NCI-H82 (cell line): ENCODE measurements at places on chromosomes 4 and X.

DNA sequence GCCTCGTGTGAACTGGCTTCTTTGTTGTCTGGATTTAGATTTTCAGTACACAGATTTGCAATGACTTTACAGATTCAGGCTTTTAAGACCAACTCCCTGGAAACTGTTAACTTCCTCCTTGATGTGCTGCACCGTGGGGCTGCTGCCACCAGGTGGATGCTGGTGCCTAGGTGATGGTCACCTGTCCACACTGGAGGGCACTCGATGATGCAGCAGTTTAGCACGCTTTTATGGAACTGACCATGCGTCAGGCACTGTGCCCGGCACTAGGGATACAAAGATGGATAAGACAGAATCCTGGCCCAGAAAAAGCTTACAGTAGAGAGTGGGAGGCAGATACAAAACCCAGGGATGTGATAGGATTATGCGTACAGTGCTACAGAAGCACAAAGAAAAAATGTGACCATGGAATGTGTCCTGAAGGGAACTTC is 180.7 kb downstream of the CEP135 start:
- DNase-seq = peak; percentile 24

- peak; percentile 58 for DNase-seq
Measured at GRCh38 chr4:150402871-150403272, 179.1 kb upstream of the MAB21L2 start.

- DNase-seq = no peak
Measured at GRCh38 chrX:38438321-38438720, 85.9 kb downstream of the OTC start.

DNA sequence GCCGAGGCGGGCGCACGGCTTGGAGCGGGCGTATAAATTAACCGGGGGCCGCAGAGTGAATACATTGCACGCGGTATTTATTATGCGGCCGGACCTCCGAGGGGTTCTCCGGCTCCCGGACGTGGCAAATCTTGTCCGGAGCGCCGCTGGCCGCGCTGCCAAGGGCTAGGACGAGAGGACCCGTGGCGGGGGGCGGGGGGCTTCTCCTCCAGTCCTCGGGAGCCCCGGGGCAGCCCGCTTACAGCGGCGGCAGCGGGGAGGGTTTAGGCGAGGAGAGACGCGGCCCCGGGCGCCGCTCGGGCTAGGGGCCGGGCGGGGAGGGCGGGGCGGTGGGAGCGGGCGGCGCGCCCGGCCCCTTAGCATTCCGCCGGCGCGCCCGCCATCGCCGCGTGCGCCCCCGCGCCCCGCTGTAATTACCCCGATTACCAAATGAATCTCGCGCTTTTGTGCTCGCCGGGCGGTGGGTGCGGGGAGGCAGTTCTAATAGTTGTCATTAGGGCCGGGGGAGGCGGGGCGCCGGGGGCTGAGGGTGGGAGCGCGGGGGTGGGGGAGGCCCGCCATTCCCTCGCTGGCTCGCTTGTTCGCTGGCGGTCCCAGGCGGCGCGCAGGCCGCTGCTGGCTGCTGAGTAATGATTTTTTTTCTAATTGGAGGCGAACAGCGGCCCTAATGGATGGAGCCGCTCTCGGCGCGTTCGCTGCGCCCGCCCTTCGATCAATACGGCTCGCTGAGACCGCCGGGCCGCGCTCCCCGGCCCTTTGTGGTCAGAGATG is 276.6 kb downstream of the BCOR start:
- DNase-seq = peak; percentile 80

GRCh38 chrX:122552286-122552800 is 631.7 kb upstream of the GRIA3 start:
- no peak for DNase-seq

- no peak for DNase-seq
Measured at GRCh38 chr4:38013461-38014366, 53.5 kb downstream of the PTTG2 start.

- DNase-seq = peak; percentile 37
Measured at GRCh38 chr4:157076578-157076947, 613 bp downstream of the GLRB start.

GRCh38 chr4:133801883-133802282 is 399.7 kb downstream of the PABPC4L start:
- DNase-seq = no peak

GRCh38 chrX:55326985-55327384 is 62.3 kb upstream of the PAGE3 start:
- DNase-seq = no peak

DNA sequence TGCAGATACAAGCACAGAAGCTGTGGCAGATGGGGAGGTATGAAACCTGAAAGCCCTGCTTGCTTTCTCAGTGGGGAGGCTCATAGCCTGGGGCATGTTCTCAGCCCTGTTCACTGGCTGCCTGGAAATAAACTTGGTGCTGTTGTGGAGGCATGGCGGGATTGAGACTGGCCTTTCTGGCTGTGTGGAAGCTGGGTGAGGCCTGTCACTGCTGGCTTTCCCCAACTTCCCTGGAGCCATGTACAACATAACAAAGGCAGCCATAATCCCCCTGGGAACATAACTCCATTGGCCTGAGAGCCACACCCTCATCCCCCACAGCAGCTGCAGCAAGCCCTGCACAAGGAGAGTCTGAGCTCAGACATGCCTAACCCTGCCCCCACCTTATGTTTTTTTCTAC is 237.7 kb upstream of the TLL1 start:
- peak; percentile 23 for DNase-seq

DNA sequence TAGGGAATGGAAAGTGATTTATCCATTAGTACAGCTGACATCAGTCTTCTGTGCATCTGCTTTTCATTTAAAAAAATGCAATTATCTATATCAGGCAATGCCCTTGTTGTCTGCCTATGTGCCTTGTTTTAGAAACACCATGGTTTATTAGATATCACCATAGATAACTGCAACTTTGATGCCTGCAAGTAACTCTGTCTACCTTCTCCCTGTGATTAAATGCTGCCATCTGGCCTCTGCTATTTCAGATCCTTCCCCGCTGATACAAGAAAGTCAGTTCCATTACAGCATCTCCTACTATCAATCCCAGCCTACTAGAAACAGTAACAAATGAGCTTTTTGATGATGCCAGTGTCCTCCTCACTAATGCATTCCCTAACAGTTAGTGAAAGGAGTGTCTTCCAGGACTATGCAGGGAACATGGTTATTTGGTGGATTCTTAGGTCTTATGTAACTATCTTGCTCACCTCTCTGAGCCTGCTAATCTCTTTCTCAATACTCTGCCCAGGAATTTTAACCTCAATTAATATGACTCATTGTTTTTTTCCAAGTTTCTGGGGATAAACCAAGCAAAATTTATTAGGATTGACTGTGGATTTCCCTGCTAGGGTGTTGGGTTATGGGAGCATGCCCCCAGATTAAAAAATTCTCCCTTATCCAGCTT is 444.9 kb downstream of the RAPGEF2 start:
- no peak for DNase-seq

- peak; percentile 25 for DNase-seq
Measured at GRCh38 chr4:138241281-138242075, 671 bp downstream of the SLC7A11 start.

GRCh38 chr4:16606691-16607090 is 291.8 kb downstream of the LDB2 start:
- no peak for DNase-seq
